Activated T-helper 17 cell treated with anti-CD3 and anti-CD28 coated beads, Interleukin-2, amount 50 U/mL, for 72 hours (primary cell): ENCODE measurements at places on chromosomes 1 and 21. TPM values are rescaled to one million over a fixed set of nuclear protein-coding genes. Genes with fewer than 3 reads are reported as not detected.

Gene GRIK3
- not detected for total RNA-seq

DNA sequence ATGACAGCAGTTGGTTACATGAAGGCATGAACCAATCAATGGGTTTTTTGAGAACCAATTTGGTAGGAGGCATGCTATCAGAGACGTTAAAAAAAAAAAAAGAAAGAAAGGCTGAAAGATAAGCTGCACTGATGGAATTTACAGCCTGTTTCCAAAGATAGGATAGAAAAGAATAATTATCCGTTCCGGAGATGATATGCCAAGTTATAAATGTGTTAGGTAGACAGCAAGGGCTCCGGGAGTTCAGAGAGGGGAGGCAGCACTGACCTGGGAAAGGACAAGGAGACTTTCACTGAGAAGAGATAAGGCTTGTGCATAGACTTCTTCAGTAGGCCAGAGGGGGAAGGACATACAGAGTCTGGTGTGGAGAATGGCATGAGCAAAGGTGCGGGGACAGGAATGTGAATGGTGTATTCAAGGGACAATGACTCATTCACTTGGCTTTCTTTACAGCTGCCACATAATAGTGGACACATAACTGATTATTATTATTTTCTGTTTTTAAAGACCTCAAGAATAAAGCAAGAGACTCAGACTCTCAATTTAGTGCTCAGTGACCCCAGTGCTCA, 24.8 kb upstream of the ACBD6 start:
- no peak for ATAC-seq

DNA sequence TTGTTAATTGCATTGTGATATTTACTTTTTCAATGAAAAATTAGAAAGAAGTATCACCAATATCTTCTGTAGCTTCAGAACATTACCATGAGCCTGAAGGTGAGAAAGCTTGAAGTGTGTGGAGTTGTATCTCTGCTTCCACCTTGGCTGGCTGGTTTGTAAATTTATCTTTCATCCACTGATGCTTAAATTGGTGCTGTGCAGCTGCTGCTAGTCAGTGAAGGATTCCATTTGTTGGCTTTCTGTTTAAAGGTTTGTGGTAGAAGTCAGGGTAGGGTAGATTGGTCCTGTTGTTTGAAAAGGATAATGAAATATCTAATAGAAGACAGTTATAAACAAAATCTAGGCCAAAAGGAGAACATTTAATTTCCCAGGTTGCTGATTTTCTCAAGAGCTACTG, 105.7 kb downstream of the C1orf21 start:
- ATAC-seq, result no peak

- no peak for ATAC-seq
These were observed 58.9 kb upstream of the LRRC8D start for GRCh38 chr1:89761901-89762300.

GRCh38 chr1:15402809-15403450, 6.8 kb upstream of the EFHD2 start:
- no peak for ATAC-seq

- ATAC-seq, result no peak
These were observed 28.3 kb downstream of the NCMAP start for GRCh38 chr1:24584171-24584647.

DNA sequence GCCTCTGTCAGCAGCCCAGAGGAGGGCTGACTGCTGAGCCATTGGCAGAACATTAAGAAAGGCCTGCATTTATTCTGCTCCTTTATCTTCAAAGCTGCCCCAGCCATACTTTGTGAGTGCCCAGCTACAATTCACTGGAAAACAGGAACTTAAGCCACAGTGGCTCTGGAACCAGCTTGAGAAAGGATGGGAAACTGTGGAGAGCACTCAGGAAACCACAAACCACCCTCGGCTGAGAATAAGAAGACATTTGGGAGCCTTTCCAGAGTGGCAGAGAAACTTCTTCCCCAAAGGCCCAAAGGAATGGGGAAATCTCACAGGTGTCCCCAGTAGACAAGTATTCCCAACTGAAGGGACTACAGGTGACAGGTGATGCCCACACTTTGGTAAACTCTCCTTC, 1.8 kb downstream of the LAMB3 start:
- ATAC-seq, result no peak
